Activated naive CD4-positive, alpha-beta T cell treated with anti-CD3 and anti-CD28 coated beads, Interleukin-2, amount 10 ng/mL, durations not matched to agents 5 hours and 36 hours (primary cell): ENCODE measurements at places on chromosomes 6 and 20. TPM values are rescaled to one million over a fixed set of nuclear protein-coding genes. Genes with fewer than 3 reads are reported as not detected.

The CYP24A1 gene
- not detected for total RNA-seq

The CST2 gene
- total RNA-seq: not detected

The TMEM200A gene
- 3.6 TPM for total RNA-seq

The EDN3 gene
- not detected for total RNA-seq

The MROH8 gene
- 2.6 TPM for total RNA-seq

The OR2H1 gene
- not detected for total RNA-seq

The CDC5L gene
- total RNA-seq: 21.5 TPM

The AGER gene
- 55.3 TPM for total RNA-seq

The SLC17A2 gene
- not detected for total RNA-seq

The PI3 gene
- total RNA-seq: not detected
